ENCODE measurements at places on chromosomes 5 and 9. TPM values are rescaled to one million over a fixed set of nuclear protein-coding genes. Genes with fewer than 3 reads are reported as not detected.

The FOXD4L3 gene
- not detected for total RNA-seq

The TXNDC8 gene
- total RNA-seq = not detected

The AJM1 gene
- total RNA-seq = 7.2 TPM

The ECSCR gene
- total RNA-seq = 11.0 TPM

The AHRR gene
- 0.38 TPM for total RNA-seq

The C5orf52 gene
- not detected for total RNA-seq

The PLEKHG4B gene
- not detected for total RNA-seq

The OR4F3 gene
- not detected for total RNA-seq

The ALDOB gene
- total RNA-seq = 0.80 TPM

- DNase-seq = peak; percentile 61
Measured at GRCh38 chr9:33151007-33151557, 16.1 kb downstream of the B4GALT1 start.

DNA sequence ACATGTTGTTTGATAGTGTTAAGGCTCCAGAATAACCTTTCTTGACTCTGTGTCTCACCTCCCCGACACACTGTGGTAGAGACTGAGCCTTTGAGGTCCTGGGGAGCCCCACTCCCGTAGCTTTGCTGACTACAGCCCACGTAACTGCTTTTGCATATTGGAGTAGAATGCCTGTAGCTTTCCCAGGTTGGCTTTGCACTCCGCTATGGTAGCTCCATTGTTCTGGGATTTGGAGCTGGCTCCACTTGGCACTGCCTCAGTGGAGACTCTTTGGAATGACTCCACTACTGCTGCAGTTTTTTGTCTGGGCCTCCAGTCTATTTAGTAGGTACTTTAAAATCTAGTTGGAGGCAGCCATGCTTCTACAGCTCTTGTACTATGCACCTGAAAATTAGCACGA, 56.2 kb upstream of the ANXA1 start:
- no peak for DNase-seq

DNA sequence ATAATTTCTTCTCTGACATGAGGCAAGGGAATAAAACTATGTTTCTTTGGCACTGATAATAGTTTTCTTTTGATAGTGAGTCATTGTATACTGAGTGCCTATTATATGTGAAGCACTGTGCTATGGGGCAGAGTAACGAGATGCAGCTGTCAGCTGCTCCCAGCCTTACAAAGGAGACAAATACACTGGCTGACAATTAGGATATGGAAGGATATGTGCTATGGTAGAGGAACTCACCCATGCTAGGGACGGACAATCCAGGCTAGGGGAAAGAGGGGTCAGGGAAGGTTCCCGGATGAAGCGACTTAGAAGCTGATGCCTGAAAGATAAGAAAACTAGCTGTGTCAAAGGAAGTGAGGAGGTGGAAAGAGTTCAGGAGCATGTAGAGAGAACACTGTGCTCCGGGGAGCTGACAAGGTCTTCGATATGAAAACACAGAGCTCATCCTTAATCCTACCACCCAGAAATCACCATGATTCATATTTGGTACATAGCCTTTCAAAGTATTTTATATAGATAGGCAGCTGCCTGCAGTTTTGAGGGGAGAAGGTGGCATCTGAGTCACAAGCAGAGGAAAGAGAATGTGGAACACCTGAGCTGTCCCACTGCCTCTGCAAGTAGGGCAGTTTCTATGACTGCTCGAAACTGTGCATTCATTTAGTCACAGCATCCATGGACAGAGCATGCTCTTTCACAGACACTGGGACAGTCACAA, 12.1 kb downstream of the BSPRY start:
- DNase-seq = no peak

DNA sequence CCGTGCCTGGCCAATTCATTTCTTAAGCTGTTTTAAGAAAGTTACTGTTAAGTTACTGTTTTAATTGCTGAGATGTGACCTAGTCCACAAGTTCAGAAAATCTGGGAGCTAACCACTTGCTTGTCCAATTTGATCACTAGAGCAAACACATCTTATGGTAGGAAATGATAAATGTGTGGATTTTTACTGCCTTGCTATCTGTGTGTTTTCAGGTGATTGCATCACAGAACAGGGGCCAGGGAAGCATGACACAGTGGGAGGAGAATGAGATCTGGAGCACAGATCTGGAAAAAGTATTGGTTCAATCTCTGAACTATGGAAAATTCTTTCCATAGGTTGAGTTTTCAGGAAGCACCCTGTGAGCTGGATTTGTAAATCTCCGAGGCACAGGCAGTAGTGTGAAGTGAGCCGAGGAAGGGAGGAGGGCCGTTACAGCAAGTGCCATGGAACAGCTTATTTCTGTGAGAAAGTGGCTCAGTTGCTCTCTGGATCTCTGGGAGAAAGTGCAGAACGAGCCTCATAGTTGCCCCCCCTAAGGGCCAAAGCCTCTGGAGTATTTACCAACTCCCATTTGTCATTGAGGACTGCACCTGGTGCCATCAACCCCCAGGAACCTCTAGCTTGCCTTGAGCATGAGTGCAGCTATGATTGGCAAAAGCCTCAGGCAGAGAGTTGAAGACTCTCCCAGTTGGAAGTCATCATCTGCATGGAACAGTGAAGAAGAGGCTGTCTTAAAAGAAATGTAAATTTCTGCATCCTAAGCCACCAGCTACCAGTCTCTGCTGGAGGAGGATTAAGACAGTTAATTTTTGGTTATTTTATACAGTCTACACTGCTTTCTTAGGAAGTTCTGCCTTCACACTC, 161.8 kb upstream of the CLINT1 start:
- DNase-seq = no peak

GRCh38 chr9:120916588-120916987, 10.0 kb downstream of the TRAF1 start:
- DNase-seq = peak; percentile 64

- DNase-seq = no peak
Measured at GRCh38 chr5:172885597-172886340, 51.7 kb downstream of the ERGIC1 start.

GRCh38 chr5:54671111-54671531, 153.6 kb downstream of the SNX18 start:
- no peak for DNase-seq

GRCh38 chr5:172410160-172410559, 44.2 kb downstream of the SH3PXD2B start:
- DNase-seq = no peak

DNA sequence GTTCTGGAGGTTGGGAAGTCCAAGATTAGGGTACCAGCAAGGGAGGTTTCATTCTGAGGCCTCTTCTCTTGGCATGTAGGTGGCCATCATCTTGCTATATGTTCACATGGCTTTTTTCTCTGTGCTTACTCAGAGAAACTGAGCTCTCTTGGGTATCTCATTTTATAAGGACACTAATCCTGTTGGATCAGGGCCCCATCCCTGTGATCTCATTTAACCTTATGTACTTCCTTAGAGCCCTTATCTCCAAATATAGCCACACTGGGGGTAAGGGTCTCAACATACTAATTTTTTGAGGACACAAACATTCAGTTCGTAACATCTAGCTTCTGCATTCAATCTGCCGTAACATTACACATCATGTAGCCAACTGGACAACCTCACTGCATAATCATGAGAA, 6.6 kb downstream of the DHX29 start:
- DNase-seq = no peak

DNA sequence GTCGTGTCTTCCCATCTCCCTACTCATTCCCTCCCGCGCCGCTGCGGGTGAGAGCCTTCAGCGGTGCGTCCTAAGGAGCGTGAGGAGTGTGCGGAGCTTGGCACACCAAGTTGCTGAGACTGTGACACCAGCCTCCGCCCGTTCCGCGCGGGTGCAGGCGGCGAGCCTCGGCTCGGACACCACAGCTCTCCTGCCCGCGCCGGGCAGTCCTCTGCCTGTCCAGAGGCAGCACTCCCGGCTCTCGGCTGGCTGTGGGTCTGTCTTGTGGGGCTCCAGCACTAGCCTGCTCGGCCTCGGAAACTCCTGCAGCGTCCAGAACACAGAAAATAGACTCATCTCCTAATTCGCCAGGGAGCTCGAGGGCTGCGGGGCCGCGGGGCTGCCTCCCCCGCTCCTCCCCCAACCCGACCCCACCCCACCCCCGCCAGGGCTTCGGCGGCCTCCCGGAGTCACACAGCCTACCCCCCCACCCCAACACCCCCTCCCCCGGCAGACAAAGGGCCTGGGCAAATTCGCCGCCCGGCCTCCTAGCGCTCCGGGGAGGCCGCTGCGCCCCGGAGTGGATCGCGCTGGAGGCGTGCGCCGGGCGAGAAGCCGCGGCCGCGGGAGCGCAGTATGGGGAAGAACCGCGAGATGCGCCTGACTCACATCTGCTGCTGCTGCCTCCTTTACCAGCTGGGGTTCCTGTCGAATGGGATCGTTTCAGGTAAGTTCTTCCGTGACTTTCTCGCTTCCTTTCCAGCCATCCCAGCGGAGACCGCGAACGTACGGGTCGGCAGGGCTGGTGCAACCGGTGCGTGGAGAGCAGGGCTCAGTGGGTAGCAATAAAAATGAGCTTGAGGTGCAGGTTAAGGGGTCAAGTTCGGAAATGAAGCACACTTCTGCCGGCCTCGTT, at the start of gene ADAMTS19:
TSS of gene ADAMTS19 (plus strand) at position 522 of the 895 bp plus-strand sequence. CDS start at position 616, 94 bp downstream.
- peak; percentile 36 for DNase-seq

GRCh38 chr5:135691044-135691443, 112.3 kb upstream of the CXCL14 start:
- DNase-seq = no peak

DNA sequence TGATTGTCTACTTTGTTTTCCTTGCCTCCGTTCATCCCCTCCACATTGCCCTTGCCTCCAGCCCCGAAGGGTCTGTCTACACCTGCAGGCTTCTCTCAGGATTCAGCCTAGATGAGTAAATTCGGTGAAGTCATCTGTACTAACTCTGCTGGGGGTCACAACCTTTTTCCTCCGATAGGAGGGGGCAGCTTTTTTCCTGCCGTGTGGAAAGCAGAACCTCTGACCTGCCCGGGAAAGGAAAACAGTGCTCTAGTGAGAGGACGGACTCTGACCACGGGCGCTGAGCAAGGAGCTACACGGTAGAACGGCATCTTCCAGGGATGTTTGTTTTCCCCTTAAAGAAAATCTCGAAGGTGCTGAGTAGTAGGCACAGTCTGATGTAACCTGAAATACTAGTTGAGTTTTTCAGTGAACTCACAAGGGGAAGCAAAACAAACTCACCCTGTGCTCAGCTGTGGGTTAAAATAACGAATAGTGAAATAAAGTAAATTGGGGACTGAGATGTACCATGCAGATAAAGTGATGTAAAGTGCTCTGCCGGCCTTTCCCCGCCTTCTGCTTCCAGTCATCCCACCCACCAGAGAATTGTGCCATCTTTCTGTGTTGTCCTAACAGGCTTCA, 281.8 kb downstream of the AOPEP start:
- DNase-seq = no peak

DNA sequence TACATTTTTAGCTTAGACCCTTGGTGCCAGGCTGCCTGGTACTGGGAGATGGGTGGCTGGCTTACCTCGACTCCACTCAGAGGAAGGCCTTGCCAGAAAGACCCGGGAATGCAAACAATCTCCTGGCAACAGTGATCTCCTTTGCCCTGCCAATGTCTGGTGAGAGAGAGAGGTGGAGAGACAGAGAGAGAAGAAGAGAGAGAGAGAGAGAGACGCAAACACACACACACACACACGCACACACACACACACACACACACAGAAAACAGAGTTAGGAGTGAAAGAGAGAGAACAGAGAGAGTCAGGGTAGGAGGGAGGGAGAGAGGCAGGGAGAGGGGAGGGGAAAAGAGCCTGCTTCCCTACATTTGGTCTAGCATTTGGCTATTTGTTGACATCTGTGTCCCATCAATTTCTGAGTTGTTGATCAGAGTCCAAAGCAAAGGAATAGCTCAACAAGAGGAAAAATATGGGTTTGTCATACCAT, 181.6 kb upstream of the MAP1B start:
- no peak for DNase-seq

DNA sequence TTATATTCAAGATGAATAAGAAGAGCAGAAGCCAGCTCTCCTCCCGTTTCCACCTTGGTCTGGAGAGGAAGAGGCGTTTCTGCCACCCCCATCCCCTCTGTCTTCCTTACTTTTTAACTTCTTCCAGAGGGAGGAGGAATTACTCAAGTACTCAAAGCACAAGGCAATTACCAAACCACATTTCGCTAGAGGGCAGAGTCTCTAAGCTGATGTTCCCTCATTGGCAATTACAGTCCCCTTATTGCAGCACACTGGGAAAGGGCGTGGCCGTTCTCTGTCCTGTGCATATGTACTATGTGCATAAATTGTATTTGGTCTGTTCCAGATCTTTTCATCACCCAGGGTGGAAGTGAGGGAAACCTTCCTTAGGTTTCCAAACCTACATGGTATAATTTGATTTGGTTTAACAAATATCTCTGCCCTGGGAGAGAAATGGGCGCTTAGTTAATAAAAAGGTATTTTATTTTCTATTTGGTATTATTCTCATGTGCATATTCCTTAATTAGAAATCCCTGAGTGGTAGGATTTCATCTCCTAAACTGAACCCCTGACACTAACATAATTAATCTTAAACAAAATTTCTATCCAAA, 29.8 kb upstream of the ALDOB start:
- DNase-seq = peak; percentile 33

GRCh38 chr9:106864373-106865143, 1.6 kb downstream of the ZNF462 start:
- no peak for DNase-seq

DNA sequence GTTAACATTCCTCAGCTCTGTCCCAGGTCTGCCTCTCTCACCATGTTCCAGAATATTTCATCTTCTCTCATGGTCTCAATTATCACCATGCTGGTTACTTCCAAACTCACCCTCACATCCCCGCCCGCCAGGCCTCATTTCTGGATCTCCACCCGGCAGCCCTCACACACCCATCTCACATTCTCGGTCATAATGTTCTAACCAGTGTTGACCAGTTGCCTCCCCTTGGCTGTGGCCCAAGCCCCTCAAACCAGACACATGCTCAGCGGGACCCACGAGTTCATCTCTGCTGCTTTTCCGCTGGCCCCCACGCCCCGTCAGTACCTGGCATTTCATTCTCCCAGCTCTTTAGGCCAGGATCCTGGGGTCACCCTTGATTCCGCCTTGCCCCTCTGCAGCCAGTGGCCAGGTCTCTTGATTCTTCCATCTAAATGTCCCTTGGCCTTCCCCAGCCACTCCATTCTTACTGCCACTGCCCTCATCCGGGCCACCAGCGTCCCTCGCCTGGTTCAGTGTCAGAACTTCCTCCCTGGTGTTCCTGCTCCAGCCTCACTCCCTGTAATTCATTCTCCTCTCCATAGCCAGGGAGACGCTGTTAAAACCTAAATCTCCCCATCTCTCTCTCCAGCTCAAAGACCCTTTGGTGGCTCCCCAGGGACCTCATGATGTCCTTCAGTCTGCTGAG, 141.7 kb downstream of the MVB12B start:
- DNase-seq = no peak

DNA sequence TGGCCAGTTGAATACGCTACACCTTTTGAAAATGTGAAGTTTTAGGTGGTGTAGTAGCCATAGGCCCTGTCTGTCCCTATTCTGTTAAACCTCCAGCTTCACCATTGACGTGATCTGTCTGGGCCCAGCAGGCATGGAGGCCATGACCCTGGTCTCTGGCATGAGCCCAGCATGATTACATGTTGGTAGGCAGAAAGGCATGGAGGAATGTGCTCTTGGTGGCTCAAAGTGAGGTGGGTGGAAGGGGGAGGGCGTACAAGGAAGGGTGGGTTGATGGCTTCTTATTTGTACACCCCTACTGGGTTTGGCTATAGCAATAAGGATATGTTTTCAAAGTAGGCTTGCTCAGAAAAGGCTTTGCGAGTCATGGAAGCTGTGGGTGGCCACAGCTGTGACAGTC, 23.7 kb downstream of the RALGPS1 start:
- no peak for DNase-seq

- DNase-seq = no peak
Measured at GRCh38 chr5:111584651-111585050, 72.3 kb upstream of the STARD4 start.

- peak; percentile 34 for DNase-seq
Measured at GRCh38 chr9:87725356-87725899, 491 bp upstream of the CTSL start.
